Tibial nerve (tissue), 4 donors: ENCODE measurements at places on chromosomes 3 and 15. TPM values are rescaled to one million over a fixed set of nuclear protein-coding genes. Genes with fewer than 3 reads are reported as not detected.
A peak's percentile ranks its signal among the peaks of the same experiment; 100 is the strongest.

The CMTM8 gene
- 8.2 TPM for total RNA-seq

The ADGRG7 gene
- not detected for total RNA-seq

The GATM gene
- 372 TPM for total RNA-seq

The PEAK1 gene
- total RNA-seq: 88.5 TPM

The GOLGA8T gene
- not detected for total RNA-seq

The LRTM1 gene
- not detected for total RNA-seq

The HCN4 gene
- total RNA-seq: not detected

DNA sequence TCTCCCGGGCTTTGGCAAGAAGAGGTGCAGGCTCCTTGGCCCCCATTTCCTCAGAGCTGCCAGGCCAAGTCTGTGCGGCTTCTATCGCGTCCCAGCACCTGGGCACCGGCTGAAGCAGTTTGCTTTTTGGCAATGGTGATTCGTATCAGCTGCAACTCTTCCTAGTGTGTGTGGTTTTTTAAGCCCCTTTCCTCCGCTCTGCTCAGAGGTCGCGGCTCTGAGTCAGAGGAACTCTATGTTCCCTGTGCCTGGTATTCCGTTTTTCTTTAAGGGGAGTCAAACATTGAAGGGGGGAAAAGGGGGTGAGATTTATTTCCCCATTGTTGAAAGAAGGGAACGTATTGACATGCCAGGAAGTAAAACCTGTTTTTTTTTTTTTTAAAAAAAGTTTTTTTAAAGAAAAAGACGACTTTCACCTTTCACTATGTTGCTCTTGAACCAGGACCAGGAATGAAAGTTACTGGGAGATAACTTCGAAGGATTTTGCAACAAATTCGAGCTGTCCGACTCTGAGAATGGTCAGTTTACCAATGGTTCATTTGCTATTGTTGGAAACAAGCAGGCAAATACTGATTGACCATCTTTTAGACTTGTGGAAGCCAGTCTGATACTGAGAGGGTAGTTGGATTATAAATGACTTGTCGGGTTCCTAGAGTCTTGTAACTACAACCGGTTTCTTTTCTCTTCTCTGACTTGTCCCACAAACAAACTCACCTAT lies 1.1 kb downstream of the ARMC8 start:
- DNase-seq: no peak

GRCh38 chr3:188400494-188401243 lies 246.7 kb downstream of the LPP start:
- DNase-seq: no peak

GRCh38 chr15:49309889-49310288 lies 113.2 kb upstream of the FGF7 start:
- no peak for DNase-seq

- no peak for DNase-seq
These were observed 39.8 kb downstream of the CGGBP1 start for GRCh38 chr3:88019024-88019423.

DNA sequence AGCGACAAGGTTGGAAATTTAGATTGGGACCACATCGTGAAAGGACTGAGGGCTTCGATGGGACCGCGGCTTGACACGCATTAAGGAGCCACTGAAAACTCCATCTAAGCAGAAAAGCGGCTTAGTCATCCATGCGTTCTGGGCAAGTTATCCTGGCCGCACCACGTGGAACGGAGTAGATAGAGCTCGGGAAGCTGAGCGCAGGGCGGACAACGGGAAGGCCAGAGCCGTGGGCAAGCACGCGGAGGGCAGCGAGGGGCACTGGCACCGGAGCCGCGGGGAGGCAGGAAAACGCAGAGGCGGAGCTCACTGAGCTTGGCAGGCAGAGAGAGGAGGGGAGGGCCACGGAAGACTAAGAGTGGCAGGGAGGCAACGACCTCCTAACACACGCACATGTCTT lies 61.3 kb upstream of the VGLL4 start:
- DNase-seq: no peak

DNA sequence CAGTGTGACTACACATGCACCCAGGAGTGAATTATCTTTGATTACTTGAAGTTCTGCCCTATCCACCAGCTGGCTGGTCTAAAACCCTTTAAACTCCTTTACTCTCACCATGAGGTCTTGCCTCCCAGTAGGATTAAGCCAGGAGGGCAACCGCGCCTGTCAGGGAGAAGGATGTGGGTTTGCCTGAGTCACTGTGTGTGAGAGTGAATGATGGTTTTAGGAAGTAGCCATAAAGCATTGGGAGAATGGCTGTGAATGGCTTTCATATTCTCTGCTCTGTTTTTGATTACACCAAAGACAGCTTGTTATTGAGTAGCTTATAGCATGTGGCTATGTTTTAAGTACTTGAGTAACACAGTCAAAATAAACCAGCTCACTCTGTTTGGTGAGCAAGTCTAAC lies 637.7 kb upstream of the TBL1XR1 start:
- DNase-seq: no peak

DNA sequence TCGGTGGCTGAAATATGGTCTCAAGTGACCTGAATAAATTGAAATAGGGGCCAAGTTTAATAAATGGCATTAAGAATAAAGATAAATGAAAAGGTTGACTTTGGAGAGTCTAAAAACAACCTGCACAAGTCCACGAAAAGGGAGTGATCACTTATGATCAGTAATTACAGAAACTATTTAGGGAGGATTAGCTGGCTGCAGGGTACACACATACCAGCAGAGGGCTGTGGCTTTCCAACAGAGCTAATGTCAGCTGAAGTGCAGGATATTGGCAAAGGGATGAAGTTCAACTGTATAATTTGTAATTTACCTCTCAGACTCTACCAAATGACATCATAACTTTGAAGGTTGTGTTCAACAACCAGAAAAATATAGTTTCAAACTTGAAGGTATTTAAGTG lies 86.8 kb downstream of the SYNPR start:
- DNase-seq: no peak

DNA sequence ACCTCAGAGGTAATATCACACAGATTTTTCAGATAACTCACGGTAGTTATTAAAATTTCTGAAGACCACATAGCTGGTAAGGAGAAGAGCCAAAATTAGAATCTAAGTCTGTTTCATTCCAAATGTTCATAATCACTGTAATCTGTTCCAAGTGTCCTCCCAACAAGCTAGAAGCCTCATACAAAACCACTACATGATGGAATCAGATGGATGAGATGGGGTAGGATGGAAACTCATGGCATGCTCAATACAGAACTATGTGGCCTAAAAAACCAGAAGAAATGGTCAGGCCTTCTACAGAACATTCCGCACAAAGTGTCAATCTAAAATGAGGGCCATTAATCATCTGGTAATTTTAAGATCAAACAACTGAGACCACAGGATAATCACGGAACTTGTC lies 91.8 kb downstream of the THBS1 start:
- no peak for DNase-seq

- DNase-seq: no peak
These were observed 33.8 kb downstream of the CCDC66 start for GRCh38 chr3:56590814-56591213.

GRCh38 chr3:98784666-98785600 lies 21.8 kb downstream of the ST3GAL6 start:
- DNase-seq: no peak

DNA sequence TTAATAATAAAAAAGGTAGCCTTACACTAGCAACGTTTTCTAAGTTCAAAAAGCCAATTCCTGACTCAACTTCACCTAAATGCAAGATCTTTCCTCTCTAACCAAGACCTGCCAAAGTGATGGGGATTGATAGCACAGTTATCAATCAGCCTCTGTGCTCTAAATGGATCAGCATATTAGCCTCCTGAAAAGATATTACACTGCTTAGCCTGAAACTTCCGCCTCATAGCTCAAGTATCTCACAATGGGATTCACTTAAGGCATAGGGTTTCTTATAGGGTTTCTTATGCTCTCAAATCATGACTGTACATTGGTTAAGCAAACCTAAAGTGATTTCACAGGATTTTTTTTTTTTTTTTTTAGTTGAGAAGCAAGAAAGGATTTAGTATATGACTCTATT lies 436 bp upstream of the SLC9A9 start:
- no peak for DNase-seq

DNA sequence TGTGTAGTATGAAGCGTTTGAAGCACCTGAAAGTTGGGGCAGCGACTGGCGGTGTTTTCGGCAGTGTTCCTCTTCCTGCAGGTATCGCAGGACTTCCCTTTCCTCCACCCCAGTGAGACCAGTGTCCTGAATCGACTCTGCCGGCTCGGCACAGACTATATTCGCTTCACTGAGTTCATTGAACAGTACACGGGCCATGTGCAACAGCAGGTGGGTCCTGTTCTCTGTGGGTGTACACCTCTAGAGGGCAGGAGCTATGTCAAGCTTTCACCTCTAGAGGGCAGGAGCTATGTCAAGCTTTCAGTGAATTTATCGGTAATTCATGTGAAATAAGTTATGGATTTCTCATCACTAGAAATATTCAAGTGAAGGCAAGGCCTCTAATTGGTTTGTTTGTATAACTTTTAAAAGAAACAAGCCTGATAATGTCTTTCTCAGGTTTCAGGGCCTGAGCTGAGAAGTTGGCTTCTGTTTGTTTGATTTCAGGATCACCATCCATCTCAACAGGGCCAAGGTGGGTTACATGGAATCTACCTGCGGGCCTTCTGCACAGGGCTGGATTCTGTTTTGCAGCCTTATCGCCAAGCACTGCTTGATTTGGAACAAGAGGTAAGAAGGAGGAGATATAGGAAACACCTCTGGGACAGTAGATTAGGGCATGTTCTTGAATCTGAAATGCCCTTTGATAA lies 5.3 kb downstream of the TUBGCP4 start:
- DNase-seq: no peak

- no peak for DNase-seq
These were observed 500 bp downstream of the PARP6 start for GRCh38 chr15:72271895-72272212.

DNA sequence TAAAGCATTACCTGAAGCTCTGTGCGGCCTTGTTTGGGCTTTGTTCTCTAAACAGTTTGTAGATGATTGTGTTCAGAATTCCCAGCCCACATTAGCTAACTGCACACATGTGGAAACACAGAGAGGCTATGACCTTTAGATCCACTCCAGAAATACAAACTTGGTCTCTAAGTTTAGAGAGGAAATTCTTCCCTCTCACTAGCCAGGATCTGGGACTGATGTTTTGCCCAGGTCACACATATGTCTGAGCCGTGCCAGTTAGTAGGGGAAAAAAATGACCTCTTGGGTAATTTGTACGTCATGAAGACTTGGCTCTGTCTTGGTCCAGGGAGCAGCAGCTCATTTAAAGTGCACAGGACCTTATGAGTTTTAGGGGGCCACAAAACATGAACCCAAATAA lies 223.1 kb downstream of the RBMS3 start:
- peak; percentile 62 for DNase-seq

GRCh38 chr15:29672923-29673809 lies 149.1 kb downstream of the TJP1 start:
- no peak for DNase-seq

DNA sequence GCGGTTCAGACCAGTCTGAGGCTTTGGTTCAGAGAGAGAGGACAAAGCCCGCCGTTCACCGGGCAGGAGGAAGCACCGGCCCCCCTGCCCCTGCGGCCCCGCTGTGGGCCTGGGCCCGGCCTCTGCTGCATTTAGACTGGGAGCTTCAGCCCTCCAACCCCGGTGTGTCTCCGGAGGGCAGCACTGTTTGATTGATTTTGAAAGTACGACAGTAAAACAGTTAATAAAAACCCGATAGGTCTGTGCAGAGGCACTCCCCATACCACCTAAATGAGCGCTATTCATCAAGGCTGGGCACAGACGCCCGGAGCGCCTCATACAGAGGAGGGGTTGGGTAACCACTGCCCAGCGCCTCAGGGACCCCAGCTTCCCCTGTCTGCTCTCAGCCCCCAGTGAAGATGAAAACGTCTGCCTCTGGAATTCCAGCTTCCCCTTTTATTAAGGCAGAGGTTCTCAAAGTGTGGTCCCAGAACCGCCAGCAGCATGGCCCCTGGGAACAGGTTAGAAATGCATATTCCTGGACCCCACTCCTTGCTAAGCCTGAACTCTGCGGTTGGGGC lies 256.7 kb upstream of the TLE3 start:
- no peak for DNase-seq

DNA sequence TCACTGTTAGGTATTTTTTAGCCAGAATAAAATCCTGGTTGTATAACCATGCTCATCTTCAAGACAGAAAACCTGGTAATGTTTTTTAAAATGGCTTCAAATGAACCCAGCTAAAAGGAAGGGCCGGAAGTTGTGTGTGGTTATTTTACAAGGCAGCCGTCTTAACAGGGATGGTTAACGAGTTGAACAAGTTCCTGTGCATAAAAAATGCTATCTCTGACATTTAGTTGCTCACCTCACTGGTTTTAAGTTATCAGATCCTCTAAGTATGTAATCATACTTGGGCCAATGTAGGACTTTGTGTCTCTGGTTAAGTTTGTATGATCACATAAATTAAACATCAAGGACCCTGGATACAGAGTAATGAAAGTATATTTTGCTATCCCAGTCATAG lies 2.1 kb downstream of the ATP11B start:
- DNase-seq: no peak

DNA sequence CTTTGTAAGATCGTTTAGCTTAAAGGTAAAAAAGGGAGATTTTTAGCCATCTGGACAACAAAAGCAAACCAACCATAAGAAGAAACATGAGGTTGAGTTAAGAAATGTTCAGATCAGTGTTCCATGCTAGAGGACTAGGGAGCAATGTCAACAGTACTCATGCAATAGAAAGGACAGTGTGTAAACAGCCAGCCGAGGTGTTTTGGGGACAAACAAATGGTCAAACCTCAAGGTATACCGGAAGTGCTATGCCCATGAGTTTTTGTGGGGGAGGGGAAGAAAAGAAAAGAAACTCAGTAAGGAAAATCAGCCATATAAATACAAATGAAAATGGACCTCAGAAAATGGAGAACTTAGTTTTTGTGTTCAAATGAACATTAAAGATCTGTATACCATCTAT lies 289.5 kb upstream of the GRM7 start:
- DNase-seq: no peak

- DNase-seq: no peak
These were observed 36.2 kb downstream of the GTF2E1 start for GRCh38 chr3:120778776-120779175.

DNA sequence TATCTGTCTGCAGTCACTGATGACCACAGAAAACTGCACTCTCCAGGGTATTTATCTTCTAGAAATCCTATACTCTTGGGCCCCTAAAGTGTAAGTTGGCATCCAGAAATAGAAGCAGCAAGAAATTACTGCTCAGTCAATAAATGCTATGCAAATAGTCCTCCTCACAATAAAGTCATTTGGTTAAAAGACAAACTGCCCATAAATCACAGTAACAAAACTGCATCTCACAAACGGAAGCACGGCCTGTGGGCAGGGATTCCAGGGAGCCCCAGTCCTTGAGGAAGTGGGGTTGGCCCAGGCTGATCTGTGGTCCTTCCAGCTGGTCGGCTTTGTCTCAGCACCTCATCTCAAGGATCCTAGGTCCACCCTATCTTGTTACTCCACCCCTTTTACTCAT lies 29.7 kb upstream of the SPATA12 start:
- DNase-seq: no peak
